ENCODE measurements at places on chromosomes 6 and 20.
A peak's percentile ranks its signal among the peaks of the same experiment; 100 is the strongest.

DNA sequence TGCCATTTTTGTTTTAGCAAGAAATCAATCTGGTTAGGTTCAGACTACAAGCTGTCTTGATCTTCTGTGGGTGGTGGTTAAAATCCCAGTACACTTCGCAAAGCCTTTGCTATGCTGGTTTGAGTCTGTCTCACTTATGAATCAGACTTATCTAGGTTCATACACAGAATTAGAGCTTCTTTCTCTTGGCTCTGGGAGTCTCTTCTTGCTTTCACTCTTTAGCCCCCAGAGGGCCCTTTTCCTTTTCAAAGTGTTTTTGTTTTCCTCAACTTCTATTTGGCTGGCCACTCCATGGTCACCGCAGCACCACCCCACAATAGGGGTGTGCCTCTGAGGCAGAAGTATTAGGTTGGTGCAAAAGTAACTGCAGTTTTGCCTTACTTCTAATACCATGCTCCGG lies 21.3 kb downstream of the ECI2 start:
- DNase-seq: no peak

DNA sequence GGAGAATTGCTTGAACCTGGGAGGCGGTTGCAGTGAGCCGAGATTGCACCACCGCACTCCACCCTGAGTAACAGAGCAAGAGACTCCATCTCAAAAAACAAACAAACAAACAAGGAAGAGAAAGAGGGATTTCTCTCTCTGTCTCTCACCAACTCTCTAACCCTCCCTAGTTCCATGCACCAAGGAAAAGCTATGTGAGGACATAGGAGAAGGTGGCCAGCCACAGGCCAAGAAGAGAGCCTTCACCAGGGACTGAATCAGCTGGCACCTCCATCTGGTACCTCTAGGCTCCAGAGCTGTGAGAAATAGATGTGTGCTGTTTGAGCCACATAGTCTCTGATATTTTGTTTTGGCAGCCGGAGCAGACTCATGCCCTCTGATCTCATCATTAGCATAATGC lies 9.0 kb upstream of the FAM110A start:
- no peak for DNase-seq

DNA sequence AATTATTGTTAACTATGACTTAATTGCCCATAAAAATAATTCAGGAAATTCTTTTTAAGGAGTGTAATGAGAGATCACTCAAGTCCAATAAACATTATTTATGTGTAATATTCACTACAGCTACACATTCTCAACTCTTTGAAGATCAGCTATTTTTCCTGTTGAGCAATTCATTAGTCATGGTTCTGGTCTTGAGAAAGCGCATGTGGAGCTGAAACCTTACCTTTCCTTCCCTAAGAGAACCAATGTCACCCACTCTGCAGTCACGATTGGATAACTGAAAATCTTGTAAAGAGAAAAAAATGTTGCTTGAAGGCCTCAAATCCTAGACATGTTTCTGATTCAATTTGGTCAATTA lies 736.9 kb upstream of the MARCKS start:
- DNase-seq: no peak

GRCh38 chr6:37239950-37240713 lies 17.4 kb upstream of the TBC1D22B start:
- DNase-seq: peak; percentile 75

GRCh38 chr6:32815115-32815514 lies 1.7 kb downstream of the HLA-DOB start:
- DNase-seq: no peak
